ENCODE measurements at places on chromosomes 13 and 19.

GRCh38 chr19:4327252-4327876, 11.3 kb downstream of the STAP2 start:
- DNase-seq: no peak

DNA sequence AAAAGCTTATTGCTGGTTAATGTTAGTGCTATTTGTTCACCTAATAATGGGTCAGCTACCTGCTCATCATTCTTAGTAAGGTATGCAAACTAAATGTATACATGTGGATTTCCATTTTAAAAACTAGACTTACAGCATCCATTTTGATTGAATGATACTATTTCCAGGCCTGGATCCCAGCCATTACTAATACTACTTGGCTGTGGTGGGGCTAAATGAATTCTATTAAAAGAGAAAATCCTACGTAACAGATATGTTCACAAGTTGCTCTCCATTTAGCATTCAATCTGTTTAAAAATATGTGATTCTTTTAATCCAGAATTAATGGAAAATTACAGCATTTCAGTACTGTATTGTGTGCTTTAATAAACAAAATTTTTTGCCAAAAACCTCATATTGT, 169.4 kb upstream of the MIR17HG start:
- no peak for DNase-seq

DNA sequence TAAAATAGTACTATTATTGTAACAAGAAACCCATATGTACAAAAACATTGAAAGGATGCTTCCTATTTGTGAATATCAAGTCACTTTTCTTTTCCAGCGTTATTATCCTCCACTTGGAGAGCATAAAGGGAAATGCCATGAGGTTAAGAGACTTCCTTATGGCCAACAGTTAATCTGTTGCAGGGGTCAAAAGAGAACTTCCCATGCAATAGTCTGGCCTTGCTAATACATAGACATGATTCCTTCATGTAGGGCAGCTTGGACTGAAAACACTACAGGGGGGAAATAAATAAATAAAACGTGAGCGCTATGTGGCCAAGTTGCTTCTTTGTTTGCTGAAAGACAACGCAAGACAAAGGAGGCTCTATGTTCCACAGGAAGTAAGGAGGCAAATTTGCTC, 269.1 kb upstream of the EDNRB start:
- no peak for DNase-seq

DNA sequence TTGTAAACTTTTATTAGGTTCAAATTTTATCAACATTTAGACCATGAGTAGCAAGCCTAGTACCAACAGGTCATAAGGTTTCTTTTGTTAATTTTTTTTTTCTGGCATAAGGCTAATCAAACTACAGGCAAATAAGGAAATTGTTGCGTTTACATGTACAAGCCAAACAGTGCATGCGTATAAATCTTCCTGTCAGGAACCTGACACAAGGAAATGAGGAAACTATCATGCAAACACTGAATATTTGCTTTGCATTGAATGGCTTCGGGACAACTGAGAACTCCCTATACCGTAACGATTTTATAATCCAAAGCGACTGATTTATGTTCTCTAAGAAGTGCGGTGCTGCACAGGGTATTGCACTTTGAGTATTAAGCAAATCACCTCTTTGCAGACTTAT, 133.0 kb upstream of the TRPC4 start:
- DNase-seq: no peak

- no peak for DNase-seq
Observed at GRCh38 chr13:85148009-85148408, 651.2 kb downstream of the SLITRK6 start.

- no peak for DNase-seq
Observed at GRCh38 chr13:109323338-109323737, 463.0 kb downstream of the IRS2 start.

DNA sequence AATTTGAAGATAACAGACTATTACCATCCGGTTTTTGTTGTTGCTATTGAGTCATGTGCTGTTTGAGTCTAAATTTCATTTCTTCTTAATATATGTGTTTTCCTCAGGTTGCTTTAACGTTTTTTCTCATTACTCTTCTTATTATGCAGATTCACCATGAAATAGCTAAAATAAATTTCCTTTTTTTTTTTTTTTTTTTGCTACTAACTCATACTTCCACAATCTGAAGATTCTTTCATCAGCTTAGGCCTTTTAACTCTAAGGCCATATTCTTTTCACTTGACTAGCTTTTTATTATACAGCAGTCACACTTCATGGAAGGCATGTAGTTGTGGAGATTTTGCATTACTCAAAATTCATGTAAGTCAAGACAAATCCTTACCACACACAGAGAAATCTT, 23.9 kb upstream of the RCBTB2 start:
- no peak for DNase-seq

DNA sequence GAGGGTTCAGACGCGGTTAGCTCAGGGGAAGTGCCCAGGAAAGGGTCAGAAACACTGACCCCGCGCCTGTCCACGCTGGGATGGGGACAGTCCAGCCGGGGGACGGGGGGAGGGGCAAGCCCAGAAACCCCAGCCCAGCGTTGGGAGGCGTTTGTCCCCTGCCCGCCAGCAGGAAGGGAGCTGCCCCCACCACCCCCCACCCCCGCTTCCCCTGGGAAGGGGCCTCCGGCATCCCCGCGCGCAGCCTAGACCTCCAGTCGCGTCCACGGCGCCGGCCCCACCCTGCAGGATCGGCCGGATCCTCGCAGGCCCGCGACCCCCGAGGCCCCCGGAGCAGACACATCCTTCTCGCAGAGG, 277 bp downstream of the GIPC1 start:
- no peak for DNase-seq

- no peak for DNase-seq
Observed at GRCh38 chr13:77716692-77717091, 19.2 kb downstream of the SLAIN1 start.

- no peak for DNase-seq
Observed at GRCh38 chr13:100336795-100337516, 248.1 kb downstream of the PCCA start.

DNA sequence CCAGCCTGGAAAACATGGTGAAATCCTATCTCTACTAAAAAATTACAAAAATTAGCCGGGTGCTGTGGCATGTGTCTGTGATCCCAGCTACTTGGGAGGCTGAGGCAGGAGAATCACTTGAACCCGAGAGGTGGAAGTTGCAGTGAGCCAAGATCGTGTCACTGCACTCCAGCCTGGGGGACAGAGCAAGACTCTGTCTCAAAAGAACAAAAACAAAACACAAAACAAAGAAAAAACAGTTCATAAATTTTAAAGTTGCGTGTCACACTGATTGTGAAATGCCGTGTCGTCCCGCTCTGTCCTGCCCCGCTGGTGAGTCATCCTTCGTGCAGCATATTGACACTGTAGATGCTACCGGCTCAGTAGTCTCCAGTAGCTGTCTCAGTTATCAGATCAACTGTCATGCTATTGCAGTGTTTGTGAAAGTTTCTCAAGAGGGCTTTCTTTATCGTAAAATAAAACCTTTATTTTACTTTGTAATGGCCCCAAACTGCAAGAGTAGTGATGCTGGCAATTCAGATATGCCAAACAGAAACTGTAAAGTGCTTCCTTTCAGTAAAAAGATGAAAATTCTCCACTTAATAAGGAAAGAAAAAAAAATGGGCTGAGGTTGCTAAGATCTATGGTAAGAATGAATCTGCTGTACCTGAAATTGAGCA, 36.4 kb upstream of the IGFL1 start:
- peak; percentile 32 for DNase-seq

DNA sequence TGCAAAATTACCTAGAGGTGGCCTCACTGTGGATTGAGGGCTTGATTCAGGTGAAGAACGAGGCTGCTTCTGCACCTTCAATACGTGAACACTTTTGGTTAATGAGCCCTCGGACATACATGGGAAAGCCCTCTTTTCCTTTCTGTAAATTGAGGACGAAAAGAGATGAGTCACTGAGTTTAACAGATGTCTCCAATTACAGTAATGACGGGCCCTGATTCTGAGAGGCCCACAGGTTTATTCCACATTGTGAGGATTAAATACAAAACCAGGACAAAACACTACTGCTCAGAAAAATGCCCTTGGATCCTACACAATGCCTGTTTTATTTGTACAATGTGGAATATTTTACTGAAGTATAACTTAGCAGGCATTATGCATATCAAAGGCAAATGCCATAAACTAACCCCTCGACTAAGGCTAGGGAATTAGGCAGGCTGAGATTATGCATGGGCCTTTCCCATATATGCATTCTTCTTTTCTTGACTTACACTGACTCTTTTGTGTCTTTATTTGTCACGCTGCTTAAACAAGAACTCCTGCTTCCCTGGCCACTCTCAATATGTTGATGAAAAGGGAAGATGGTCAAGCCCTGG, 819.9 kb downstream of the OLFM4 start:
- no peak for DNase-seq

DNA sequence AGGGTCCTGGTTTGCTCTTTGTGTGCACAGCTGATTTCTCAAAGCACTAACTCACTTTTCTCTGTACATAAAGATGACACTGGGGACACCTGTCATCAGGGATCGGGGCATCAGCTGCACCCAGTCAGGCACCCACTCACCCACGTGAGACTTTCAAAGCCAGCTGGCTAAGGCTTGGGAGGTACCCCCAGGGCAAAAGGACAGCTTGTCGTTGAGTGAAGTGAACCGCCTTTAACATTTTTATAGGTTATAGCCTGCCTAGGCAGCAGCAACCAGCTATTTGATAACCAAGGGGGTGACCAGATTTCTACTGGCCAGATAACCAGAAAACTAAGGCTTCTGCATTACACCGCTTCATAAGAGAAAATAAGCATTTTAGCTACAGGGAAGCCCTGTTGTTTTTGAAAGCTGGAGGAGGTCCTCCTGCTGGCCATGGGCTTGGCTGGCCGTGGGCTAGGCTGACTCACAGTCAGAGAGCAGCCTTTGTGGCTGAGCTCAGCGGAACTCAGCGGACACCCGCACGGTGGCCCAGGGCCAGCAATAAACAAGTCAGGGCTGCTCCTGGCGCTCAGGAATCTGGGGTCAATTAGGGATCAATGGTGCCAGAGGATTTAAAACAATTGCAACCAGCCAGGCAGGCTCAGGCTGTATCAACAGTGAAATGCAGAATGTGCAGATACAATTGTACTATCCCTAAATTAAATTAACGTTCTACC, 57.1 kb downstream of the ALOX5AP start:
- no peak for DNase-seq

DNA sequence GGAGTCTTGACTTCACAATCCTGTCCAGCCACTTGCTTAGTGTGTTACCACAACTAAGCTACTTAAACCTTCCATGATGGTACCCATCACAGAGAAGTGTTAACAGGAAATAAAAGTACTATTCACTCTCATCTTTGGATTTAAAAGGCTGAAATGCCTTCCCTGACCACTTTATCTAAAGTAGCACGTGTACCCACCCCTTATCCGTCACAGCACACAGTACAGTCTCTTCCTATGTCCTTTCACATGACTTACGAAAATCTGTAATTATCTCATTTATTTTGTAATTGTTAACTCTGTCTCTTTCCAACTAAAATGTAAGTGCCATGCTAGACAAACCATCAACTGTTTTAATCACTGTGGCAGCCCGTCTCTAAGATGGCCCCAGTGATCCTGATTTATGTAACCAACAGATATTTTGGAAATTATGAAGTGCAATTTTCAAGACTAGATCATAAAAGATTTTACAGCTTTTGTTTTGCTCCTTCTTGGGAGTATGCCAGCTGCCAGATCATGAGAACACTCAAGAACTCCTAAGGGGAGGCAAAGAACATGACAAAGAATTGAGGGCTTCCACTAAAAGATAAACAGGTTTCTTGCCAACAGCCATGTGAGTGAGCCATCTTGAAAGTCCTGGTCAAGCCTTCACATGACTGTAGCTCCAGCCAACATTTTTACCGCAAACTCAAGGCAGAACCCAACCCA, 44.9 kb downstream of the DIAPH3 start:
- no peak for DNase-seq

DNA sequence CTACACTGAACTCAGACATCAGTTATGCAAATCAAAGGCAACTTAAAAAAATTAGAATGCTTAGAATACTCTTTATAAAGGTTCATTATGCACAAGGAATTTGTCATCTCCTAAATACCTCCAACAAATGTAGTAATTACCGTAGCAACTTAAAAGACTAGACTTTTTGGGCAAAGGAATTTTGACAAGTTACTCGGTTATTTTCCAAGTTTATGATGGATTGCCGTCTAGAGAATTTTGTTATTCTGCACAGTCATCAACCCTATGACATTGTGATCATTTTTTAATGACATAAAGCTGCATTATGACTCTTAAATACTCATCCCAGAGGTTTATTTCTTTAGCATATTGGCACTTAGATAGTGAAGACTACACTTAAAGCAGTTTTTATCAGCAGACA, 71.9 kb downstream of the TRPC4 start:
- DNase-seq: no peak

DNA sequence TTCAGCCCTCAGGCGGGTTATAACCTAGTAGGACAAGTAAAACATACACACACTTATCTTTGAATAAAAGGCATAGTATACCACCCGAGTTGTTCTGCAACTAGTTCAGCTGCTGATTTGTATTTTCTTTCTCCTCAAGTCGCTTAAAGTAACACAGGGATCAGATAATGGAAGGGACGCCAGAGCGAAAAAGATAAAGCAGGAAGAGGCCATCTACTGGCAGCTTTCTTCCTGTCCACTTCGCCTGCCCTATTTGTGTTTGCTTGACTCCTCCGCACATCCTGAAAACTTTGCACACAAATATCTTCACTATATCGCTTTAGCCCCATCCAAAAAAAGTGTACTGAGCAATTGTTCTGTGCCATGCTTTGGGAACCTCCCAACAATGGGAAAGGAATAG, 238.0 kb upstream of the SOX21 start:
- no peak for DNase-seq

- no peak for DNase-seq
Observed at GRCh38 chr19:1103132-1103707, 574 bp upstream of the GPX4 start.

DNA sequence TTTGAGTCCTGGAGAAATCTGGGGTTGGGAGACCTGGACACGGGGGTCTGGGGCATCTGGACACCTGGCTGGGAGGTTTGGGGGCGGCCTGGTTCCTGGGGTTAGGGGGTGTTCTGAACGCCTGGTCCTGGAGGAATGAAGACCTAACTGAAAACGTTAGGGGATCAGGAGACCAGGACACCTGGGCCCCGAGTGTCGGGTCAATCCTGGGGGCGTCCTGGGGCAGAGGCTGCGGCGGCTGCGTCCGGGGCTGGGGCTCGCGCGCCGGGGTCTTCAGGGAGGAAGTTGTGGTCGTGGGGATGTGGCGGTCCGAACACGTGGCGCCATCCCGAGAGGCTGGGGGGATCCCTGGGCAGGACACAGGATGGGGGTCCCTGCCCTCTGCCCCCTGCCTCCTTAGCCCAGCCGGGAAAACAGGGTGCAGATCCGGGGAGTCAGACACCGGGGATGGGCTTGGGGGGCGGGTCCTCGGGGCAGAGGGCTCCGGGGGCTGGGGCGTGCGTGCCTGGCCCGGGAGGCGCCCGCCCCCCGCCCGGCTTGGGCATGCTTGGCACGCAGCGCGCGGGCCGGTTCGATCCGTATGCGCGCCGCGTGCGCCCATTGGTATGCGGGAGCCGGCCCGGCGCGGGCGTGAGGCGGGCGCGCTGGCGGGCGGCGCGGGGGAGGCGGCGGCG, 632 bp downstream of the NPAS1 start:
- no peak for DNase-seq

DNA sequence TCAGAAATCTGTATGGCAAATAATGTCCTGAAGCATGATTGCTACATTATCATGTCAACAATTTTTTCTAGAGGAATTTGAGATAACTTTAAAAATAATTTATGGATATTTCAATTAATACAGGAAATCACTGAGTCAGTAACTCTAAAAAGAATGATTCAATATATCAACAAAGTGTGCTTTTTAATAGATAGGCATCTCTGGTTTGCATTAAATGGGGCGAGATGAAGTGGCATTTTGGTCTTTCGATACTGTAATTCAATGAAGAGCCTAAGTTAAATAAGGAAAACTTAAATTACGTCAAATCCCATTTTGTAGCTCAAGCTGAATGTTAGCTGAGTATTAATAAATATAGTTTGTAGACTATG, 342.8 kb downstream of the DACH1 start:
- DNase-seq: no peak

Data from bone marrow (tissue), 2 donors.